Activated CD4-positive, alpha-beta T cell treated with anti-CD3 and anti-CD28 coated beads for 36 hours (primary cell): ENCODE measurements at places on chromosomes 16 and 17. TPM values are rescaled to one million over a fixed set of nuclear protein-coding genes. Genes with fewer than 3 reads are reported as not detected.

The RNF112 gene
- total RNA-seq: 0.26 TPM

The IGFALS gene
- not detected for total RNA-seq

The SLC16A11 gene
- 1.5 TPM for total RNA-seq

The LPO gene
- 0.14 TPM for total RNA-seq

The SLC13A5 gene
- not detected for total RNA-seq

The G6PC1 gene
- total RNA-seq: not detected

The SEZ6L2 gene
- total RNA-seq: 0.42 TPM

The PIK3R5 gene
- total RNA-seq: 20.4 TPM

The TK2 gene
- 6.4 TPM for total RNA-seq

The ADCY9 gene
- total RNA-seq: 6.2 TPM

The CA5A gene
- not detected for total RNA-seq
